Nephron progenitor cell (in vitro differentiated cells): ENCODE measurements at places on chromosomes 2 and 18.

DNA sequence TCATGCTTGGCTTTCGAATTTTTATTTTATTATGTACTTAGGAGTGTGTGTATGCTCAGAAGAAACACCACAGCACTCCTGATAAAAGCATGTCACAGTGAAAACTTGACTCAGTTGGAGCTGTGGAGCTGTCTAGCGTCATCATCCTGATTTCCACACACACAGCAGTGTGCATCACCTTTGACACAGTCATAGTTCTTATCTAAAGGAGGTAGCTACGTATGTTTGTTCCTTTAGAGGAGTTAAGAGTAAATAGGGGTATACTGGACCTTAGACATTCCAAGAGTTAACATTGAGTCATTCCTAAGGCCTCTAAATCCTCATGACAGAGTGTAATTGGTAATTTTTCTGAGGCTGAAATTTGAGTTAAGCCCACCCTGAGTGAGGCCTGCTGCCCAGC, 96.9 kb downstream of the PHLPP1 start:
- no peak overlapping the region for H3K4me3 ChIP-seq
- H3K4me1 ChIP-seq, result peaks cover 53% of the 10 kb centered on the region
- H3K36me3 ChIP-seq, result peaks cover 3% of the 10 kb centered on the region
- peak overlapping the region; percentile 15 for H3K27ac ChIP-seq
- H3K27me3 ChIP-seq, result no peaks in the 10 kb centered on the region

DNA sequence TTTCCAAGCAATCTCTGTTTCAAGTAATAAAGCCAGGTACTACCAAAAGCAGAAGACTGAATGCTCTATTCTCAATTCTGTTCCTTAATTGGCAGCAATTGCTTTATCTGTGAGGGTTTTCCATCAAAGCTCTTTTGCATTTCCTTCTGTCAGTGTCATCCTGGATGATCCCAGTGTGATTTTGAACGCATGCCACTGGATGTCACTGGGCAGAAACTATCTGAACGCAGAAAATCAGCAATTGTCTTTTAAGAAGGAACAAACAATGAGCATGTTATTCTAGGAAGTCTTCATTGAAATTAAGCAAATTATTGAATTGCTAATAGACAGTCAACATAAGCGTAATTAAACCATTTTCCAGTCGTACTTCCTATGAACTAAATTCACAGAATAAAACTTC, 259.0 kb upstream of the REG3G start:
- no peak overlapping the region for H3K27ac ChIP-seq
- peaks cover 22% of the 10 kb centered on the region for H3K36me3 ChIP-seq
- peaks cover 2% of the 10 kb centered on the region for H3K27me3 ChIP-seq
- H3K4me1 ChIP-seq, result peaks cover 16% of the 10 kb centered on the region
- H3K4me3 ChIP-seq, result no peak overlapping the region
- no peak for DNase-seq

DNA sequence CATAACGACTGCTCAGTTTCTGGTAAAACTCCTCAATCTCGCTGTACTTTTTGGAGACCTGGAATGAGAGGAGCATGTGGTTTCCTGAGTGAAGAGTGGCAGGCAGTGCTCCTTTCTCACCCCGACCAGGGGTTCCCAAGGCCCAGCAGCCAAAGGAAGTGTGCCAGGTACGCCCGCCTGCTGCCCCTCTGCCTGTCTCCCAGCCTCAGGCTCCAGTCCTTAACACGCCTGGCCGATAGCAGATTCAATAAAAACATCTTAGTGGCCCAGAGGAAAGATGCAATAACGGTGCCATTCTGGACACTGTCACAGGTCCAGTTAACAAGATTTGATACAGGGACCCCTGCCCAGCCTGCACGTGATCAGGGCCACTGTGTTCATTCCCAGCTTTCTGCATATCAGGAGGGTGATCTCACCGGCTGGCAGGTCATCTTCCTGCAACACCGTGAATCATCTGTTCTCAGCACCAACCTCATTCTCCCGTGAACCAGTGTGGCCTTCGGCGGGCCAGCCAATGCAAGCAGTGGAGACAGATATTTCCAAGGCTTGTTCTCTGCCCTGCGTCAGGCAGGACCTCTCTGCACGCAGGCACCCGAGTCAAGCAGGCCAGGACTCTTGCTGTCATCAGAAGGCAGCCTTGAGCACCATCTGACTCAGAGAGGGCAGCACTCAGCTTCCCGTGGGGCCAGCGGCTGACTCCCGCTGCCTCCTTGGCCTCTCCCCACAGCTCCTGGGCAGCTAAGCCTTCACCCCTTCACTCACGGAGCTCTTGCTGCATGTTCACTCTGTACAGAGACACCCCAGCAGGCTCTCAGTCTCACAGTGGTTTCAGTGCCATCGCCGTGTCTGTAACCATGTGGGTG, 9.5 kb downstream of the HS1BP3 start:
- DNase-seq, result no peak
- peaks cover 7% of the 10 kb centered on the region for H3K27me3 ChIP-seq
- H3K27ac ChIP-seq, result no peak overlapping the region
- H3K4me1 ChIP-seq, result peaks cover 11% of the 10 kb centered on the region
- no peaks in the 10 kb centered on the region for H3K36me3 ChIP-seq

GRCh38 chr2:39845460-39846146, 66.5 kb upstream of the THUMPD2 start:
- no peak overlapping the region for H3K4me3 ChIP-seq
- H3K27me3 ChIP-seq, result peaks cover 3% of the 10 kb centered on the region

- H3K4me3 ChIP-seq, result no peak overlapping the region
- no peak for DNase-seq
- no peaks in the 10 kb centered on the region for H3K36me3 ChIP-seq
- peaks cover 74% of the 10 kb centered on the region for H3K4me1 ChIP-seq
Observed at GRCh38 chr18:24922491-24922890, 429.5 kb downstream of the ZNF521 start.

DNA sequence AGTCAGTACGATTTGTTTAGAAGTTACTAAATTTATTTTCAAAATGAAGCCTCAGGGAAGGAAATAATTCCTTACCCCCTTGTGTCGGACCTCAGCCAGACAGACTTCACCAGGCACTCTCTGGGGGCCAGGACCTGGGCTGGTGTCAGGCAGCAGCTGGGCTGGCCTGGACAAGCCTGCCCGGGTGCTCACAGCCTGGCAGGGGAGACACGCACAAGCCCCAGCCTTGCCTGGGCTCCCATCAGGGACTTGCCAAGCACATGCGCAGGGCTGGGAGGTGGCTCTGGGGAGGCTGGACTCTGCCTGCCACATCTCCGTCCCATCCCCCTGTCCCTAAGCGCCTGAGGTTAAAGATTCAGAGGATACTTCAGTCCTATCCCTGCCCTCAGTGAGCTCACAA, 56.8 kb upstream of the HS6ST1 start:
- no peak for DNase-seq
- peaks cover 14% of the 10 kb centered on the region for H3K27me3 ChIP-seq
- peaks cover 78% of the 10 kb centered on the region for H3K4me1 ChIP-seq
- no peaks in the 10 kb centered on the region for H3K36me3 ChIP-seq
- no peak overlapping the region for H3K4me3 ChIP-seq
- no peak overlapping the region for H3K27ac ChIP-seq

- peak overlapping the region; percentile 99 for H3K4me3 ChIP-seq
- H3K27me3 ChIP-seq, result peaks cover 4% of the 10 kb centered on the region
- H3K27ac ChIP-seq, result peak overlapping the region; percentile 100
- H3K36me3 ChIP-seq, result peaks cover 4% of the 10 kb centered on the region
Observed at GRCh38 chr18:11851806-11852337, 659 bp downstream of the CHMP1B start.

DNA sequence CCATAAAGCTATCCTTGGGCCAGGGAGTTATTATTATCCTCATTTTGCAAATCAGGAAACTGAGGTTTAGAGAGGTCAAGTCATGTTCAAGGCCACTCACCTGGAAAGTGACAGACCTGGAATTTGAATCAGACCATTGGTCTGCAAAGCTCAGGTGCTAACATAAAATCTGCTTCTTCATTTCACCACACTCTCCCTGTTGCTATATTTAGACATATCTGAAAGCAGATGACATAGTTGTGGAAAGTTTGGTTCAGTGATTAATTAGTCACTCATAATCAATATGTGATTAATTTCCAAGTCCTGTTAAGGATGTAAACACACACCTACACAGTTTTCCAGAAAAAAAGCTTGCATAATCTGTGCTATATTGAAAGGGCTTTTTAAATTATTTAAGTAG, 57.4 kb downstream of the LINC00305 start:
- no peak overlapping the region for H3K4me3 ChIP-seq
- peaks cover 9% of the 10 kb centered on the region for H3K27me3 ChIP-seq
- no peak for DNase-seq
- H3K27ac ChIP-seq, result no peak overlapping the region
- H3K4me1 ChIP-seq, result no peaks in the 10 kb centered on the region

DNA sequence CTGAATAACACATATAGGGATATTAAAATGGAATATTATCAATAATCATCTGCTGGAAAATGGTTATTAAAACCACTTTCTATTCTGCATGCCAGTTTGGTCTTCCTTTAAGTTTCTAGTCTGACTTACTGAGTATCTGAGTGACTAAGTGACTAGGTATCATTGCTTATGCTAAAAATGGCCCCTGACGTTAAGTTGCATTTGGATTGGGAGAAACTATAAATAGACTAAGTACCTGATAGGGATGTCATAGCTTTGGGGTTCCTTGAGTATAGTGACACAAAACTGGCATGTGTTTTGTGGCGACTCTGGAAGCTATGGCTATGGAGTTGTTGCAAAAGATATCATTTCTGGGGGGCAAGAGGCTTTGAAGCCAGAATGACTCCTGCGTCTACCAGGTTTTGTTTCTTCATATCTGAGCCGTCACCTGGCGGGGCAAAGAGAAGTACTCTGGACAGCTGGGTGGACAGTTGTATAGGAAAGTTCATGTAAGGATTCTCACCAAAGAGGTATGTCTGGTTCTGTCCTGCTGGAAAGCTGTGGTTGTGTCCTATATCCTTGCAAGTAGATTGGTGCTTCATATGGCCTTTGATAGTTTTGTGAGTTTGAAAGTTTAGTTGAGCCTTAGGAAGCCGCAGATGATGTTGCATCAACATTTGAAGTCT, 17.9 kb downstream of the ITGAV start:
- H3K27ac ChIP-seq, result no peak overlapping the region
- H3K36me3 ChIP-seq, result no peaks in the 10 kb centered on the region

GRCh38 chr2:176115883-176116813, at the start of gene HOXD10:
TSS of gene HOXD10 (plus strand) at chr2:176116778. CDS start at chr2:176116834, 56 bp downstream.
- H3K4me3 ChIP-seq, result peak within 1 kb of the TSS; percentile 86
- DNase-seq, result peak; percentile 85
- peaks cover 96% of the 10 kb centered on the region for H3K4me1 ChIP-seq

- H3K27ac ChIP-seq, result no peak overlapping the region
- H3K36me3 ChIP-seq, result peaks cover 5% of the 10 kb centered on the region
- peaks cover 8% of the 10 kb centered on the region for H3K27me3 ChIP-seq
- DNase-seq, result no peak
- peaks cover 31% of the 10 kb centered on the region for H3K4me1 ChIP-seq
Observed at GRCh38 chr2:26746934-26747333, 17.1 kb upstream of the SLC35F6 start.

DNA sequence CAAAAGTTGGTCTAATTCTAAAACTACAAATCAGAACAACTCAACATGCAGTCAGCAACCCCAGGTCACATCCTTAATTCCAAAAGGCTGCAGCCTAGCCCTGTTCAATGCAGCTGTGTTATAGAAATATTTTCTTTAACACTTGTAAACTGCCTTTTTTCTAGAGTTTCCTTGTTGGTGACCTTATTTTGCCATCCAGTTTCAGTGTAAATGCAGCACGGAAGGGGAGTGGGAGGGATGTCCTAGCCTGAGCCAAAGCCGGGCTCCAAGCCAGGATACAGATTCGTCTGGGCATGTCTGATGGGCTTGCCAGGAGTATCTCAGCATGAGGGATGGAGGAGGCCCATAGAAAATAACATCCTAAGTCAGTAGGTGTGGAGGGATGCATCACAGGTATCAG, 17.7 kb upstream of the SP3 start:
- H3K4me3 ChIP-seq, result no peak overlapping the region
- peaks cover 14% of the 10 kb centered on the region for H3K27me3 ChIP-seq
- DNase-seq, result no peak
- H3K27ac ChIP-seq, result no peak overlapping the region
- H3K36me3 ChIP-seq, result no peaks in the 10 kb centered on the region
- peaks cover 5% of the 10 kb centered on the region for H3K4me1 ChIP-seq

DNA sequence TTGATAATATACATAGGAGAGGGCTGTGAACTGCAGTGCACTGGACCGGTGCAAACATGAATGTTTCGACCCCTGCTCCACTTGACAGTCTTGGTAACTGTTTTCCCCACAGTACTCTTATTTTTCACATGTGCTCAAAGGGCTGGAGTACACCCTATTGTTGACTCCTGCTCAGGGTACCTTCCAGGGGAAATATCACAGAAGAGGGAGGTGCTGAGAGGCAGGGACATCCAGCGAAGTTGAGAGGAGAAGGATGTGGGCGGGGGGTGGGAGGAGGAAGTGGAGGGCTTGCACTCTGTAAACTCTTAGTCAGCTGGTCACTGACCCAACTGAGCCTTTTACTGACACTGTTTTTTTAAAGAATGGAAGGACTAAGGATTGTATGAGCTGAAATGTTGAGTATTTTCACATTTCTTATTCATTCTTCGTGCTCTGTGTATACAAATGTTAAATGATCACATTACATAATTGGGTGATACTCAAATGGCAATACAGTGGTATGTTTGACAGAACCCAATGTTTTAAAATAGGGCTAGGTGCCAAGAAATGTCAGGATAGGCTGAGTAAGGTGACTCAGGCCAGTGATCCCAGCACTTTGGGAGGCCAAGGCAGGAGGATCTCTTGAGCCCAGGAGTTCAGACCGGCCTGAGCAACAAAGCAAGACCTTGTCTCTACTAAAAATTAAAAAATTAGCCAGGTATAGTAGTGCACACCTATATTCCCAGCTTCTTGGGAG, 10.0 kb downstream of the INPP4A start:
- no peak for DNase-seq
- no peak overlapping the region for H3K4me3 ChIP-seq
- peak overlapping the region; percentile 45 for H3K27ac ChIP-seq
- H3K4me1 ChIP-seq, result peaks cover 51% of the 10 kb centered on the region
- peaks cover 2% of the 10 kb centered on the region for H3K27me3 ChIP-seq

- H3K27me3 ChIP-seq, result peaks cover 10% of the 10 kb centered on the region
- DNase-seq, result no peak
- no peak overlapping the region for H3K27ac ChIP-seq
- peaks cover 6% of the 10 kb centered on the region for H3K36me3 ChIP-seq
Observed at GRCh38 chr2:8511868-8512612, 169.8 kb upstream of the ID2 start.
